ENCODE measurements at places on chromosomes 4 and X. TPM values are rescaled to one million over a fixed set of nuclear protein-coding genes. Genes with fewer than 3 reads are reported as not detected.

TEX13D gene
- not detected for total RNA-seq

GAGE13 gene
- total RNA-seq: not detected

CD38 gene
- total RNA-seq: 8.1 TPM

ADH1C gene
- total RNA-seq: not detected

SFRP2 gene
- 4.8 TPM for total RNA-seq

AGTR2 gene
- total RNA-seq: 0.23 TPM

HSFX2 gene
- 1.4 TPM for total RNA-seq

SPANXA2 gene
- not detected for total RNA-seq

CHRDL1 gene
- total RNA-seq: 5.5 TPM

BRCC3 gene
- total RNA-seq: 21.9 TPM

TLR6 gene
- total RNA-seq: 4.6 TPM

OTC gene
- total RNA-seq: 0.23 TPM

SSX2B gene
- total RNA-seq: not detected

ZAR1 gene
- 0.23 TPM for total RNA-seq

ARMCX4 gene
- 16.6 TPM for total RNA-seq

CITED1 gene
- total RNA-seq: 9.7 TPM

G6PD gene
- 17.3 TPM for total RNA-seq

GIMD1 gene
- total RNA-seq: not detected

SORBS2 gene
- 62.7 TPM for total RNA-seq

UCP1 gene
- total RNA-seq: 0.23 TPM

VCX gene
- total RNA-seq: not detected

BRS3 gene
- total RNA-seq: 2.5 TPM

IL1RAPL1 gene
- 30.9 TPM for total RNA-seq

PNMA3 gene
- total RNA-seq: 25.1 TPM

ZFX gene
- 57.4 TPM for total RNA-seq

RTL3 gene
- total RNA-seq: not detected

HS3ST1 gene
- total RNA-seq: 7.4 TPM

MGAT4D gene
- under 0.01 TPM for total RNA-seq

CCDC149 gene
- total RNA-seq: 22.1 TPM

RBM10 gene
- 33.9 TPM for total RNA-seq

SLC2A9 gene
- 5.3 TPM for total RNA-seq

HSFX4 gene
- total RNA-seq: not detected

RAB40AL gene
- total RNA-seq: 0.46 TPM

CLCN4 gene
- total RNA-seq: 76.6 TPM

LEF1 gene
- 26.5 TPM for total RNA-seq

SH3TC1 gene
- 2.3 TPM for total RNA-seq

ZMAT1 gene
- total RNA-seq: 8.5 TPM

FGD1 gene
- 17.5 TPM for total RNA-seq

ERCC6L gene
- total RNA-seq: 1.4 TPM

GPR50 gene
- total RNA-seq: 0.23 TPM

SCRG1 gene
- total RNA-seq: 7.2 TPM

IGSF1 gene
- 13.6 TPM for total RNA-seq

SLC6A14 gene
- not detected for total RNA-seq

PRPS2 gene
- 15.9 TPM for total RNA-seq

XK gene
- total RNA-seq: 11.3 TPM

GPRASP3 gene
- 67.8 TPM for total RNA-seq

SYNPO2 gene
- total RNA-seq: 8.1 TPM

FHIP1A gene
- 2.1 TPM for total RNA-seq

TMPRSS11D gene
- not detected for total RNA-seq

UGT2A1 gene
- not detected for total RNA-seq

ESX1 gene
- total RNA-seq: not detected

ADH1A gene
- total RNA-seq: not detected

P2RY10 gene
- not detected for total RNA-seq

UGT2B28 gene
- total RNA-seq: not detected

PCSK1N gene
- 157 TPM for total RNA-seq

MAGEB17 gene
- not detected for total RNA-seq

PPARGC1A gene
- 22.1 TPM for total RNA-seq
